Activated T-helper 9 cell treated with anti-CD3 and anti-CD28 coated beads, Interleukin-2, amount 50 U/mL, for 16 hours (primary cell): ENCODE measurements at places on chromosomes 4 and X.

- DNase-seq: no peak
Observed at GRCh38 chr4:3284734-3285557, 7.9 kb upstream of the RGS12 start.

DNA sequence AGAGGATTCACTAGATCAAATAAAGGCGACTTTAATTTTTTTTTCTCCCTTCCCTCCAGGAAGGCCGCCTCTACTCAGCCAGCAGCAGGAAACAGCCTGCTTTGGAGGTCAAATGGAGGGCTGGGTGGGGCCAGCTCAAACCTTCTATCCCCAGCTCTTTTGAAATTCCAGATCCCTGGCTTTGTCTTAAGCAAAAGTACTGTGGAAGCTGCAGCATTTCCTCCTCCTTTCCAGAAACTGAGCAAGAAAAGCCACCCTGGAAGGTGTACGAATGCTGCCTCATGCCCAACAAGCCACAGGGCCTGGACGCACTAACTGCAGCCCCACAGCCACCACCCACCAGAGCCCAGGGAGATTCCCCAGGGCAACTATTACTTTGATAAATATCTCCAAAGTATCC is 55.1 kb upstream of the ZCCHC13 start:
- DNase-seq: no peak

- DNase-seq: no peak
Observed at GRCh38 chrX:45711231-45711630, 510.6 kb upstream of the DIPK2B start.

GRCh38 chrX:56000174-56000573 is 232.0 kb upstream of the KLF8 start:
- DNase-seq: no peak

DNA sequence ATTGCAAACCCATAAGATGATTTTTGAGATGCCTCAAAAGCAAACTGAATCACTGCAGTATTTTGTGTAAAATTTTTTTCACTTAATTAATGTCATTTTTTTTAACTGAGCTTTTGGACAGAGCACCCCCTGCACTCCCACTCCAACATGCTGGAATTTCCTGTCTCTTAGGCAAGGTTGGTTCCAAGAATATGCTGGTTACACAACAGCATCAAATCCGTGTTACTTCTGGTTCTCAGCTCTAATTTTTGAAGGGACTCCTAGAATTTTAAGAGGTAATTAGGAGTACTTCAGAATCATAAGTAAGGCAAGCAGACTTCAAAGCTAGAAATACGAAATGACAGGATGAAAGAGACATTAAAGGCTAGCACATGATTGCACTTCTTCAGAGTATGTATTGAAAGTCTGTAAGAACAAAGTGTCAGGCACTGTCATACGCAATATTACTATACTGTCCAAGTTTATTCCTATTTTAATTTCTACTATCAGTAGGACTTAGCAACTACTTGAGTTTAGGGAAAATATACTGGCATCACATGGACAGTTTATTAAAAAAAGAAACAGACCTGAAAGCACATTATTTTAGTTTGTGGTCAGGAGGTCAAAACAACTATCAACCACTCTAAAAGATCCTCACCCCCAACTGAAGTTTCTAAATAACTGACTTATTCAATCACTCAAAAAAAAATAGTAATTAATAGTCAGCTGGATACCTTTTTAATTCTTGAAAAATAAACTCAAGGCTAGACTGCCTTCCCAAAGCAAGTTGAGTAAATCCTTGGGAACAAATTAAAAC is 1.6 kb upstream of the JCHAIN start:
- DNase-seq: no peak

DNA sequence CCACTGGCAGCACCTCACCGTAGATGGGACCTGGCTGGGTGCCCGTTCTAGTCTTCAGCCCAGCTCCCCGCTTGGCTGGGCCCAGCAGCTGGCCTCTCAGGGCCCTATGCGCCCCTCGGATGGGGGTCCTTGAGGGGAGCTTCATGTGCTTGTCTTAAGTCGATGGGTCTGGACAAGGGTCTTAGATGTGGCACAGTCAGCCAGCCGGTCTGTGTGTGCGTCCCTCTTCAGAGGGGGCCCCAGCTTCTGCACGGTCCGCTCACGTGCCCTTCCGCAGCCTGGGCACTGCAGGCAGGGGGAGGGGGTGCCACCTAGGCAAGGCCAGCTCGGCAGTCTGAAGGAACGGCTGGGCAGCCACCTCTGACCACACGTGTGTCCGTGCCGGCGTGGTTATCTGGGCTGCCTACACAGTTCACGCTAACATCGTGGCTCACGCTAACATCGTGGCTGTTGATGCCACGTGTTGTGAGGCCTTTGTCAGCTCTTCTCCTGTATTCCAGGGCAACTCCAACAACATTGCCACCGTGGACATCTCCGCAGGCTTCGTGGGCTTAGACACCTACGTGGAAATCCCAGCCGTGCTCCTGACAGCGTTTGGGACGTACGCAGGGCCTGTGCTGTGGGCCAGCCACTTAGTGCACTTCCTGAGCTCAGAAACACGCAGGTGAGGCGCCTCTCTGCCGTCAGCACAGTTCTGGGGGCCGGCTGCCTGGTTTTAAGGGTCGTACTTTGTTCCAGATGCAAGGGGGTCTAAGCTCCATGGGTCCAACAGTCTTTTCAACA is 34.5 kb downstream of the PIGG start:
- DNase-seq: no peak

- DNase-seq: no peak
Observed at GRCh38 chr4:21387683-21388082, 560.9 kb downstream of the KCNIP4 start.
